ENCODE measurements at places on chromosomes 5 and 9. TPM values are rescaled to one million over a fixed set of nuclear protein-coding genes. Genes with fewer than 3 reads are reported as not detected.
A peak's percentile ranks its signal among the peaks of the same experiment; 100 is the strongest.

GRCh38 chr9:86943201-86944113 is 3.8 kb downstream of the GAS1 start:
- peak overlapping the region; percentile 96 for H3K27ac ChIP-seq
- no peaks in the 10 kb centered on the region for H3K36me3 ChIP-seq
- peak; percentile 67 for DNase-seq
- H3K4me3 ChIP-seq: peak overlapping the region; percentile 95
- H3K27me3 ChIP-seq: no peaks in the 10 kb centered on the region
- peaks cover 11% of the 10 kb centered on the region for H3K4me1 ChIP-seq

DNA sequence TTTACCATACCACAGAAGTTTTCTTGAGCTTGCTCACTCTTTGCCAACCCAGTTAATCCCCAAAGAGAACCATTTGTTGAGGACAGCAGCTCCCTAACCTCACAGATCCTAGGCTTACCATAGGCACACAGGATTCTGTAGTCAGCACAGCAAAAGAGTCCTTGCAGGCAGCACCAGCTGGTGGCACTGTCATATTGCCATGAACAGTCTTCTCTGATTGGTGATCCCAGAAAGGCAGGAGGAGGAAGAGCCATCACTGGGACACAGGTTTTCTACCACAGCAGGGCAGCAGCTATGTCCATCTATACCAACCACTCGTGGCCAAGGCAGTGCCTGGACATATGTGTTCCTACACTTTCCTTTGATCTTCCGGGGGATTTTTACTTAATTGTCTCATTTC is 297.1 kb upstream of the CD180 start:
- no peak overlapping the region for H3K4me3 ChIP-seq
- no peak for DNase-seq
- H3K27me3 ChIP-seq: no peaks in the 10 kb centered on the region
- no peaks in the 10 kb centered on the region for H3K36me3 ChIP-seq

Gene RGP1
- polyA plus RNA-seq: 6.8 TPM

DNA sequence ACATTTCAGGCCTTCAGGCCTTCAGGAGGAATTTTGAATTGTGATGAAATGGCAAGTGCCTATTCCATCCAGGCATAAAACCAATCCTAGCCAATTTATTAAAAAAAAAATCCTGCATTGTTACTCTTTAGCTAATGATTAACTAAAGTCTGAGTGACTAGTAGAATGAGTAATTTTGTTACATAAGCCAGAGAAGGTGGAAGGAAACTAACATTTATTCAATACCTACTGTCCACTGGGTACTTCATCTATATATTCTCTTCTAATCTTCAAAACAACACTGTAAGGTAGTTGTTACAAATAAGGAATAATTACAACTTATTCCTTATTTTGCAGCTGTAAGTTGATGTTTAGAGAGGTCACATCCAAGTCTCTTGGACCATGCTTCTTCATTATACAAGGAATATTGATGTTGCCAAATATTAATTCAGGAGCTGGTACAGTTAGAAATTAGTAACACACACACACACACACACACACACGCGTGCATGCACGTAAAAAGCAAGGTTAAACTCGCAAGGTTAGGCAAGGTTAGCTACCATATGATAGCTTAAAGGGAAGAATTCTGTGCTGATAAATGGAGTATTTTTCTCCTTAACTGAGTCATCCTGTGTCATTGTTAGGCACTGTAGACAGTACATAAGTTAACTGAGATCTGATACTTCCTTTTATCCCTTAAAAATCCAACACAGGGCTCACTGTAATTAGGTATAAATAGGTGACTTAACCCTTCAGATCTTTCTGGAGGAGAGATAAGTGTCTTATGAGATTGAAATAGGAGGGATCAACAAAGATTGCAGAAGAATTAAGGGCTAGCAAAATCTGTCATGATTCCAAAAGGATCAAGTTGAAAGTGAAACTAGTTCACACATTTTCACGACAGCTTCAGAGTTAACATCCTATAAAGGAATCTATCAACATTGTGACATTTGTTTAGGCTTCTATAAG is 596.9 kb downstream of the PDE4D start:
- H3K4me3 ChIP-seq: no peak overlapping the region
- DNase-seq: no peak
- no peaks in the 10 kb centered on the region for H3K36me3 ChIP-seq

DNA sequence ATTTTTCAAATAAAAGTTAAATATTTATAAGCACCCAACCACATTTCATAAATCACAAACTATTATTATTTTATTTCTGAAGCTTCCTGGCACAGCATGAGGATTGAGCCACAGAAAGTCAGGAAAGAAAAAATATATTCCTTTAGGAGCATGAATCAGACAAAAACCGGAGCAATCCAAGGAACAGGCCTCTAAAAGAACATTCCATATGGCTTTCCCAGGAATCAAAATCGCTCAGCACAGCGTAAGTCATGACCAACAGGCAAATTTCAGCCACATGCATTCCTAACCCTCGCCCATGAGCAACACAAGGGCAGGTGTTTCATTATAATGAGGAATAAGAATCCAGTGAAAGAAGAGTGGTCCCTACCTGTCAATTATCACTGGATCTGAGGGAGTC is 26.7 kb downstream of the EBF1 start:
- no peak overlapping the region for H3K27ac ChIP-seq
- no peak overlapping the region for H3K4me3 ChIP-seq
- no peaks in the 10 kb centered on the region for H3K4me1 ChIP-seq
- no peaks in the 10 kb centered on the region for H3K36me3 ChIP-seq

Gene DNAH5
- 0.84 TPM for polyA plus RNA-seq

GRCh38 chr5:140828362-140828737 is 590 bp downstream of the PCDHA6 start:
- H3K36me3 ChIP-seq: no peaks in the 10 kb centered on the region
- H3K4me1 ChIP-seq: no peaks in the 10 kb centered on the region
- H3K27ac ChIP-seq: no peak overlapping the region
- DNase-seq: no peak
- H3K4me3 ChIP-seq: no peak overlapping the region
